ENCODE measurements at places on chromosomes 16 and 17. TPM values are rescaled to one million over a fixed set of nuclear protein-coding genes. Genes with fewer than 3 reads are reported as not detected.

- DNase-seq: no peak
- H3K4me1 ChIP-seq: no peaks in the 10 kb centered on the region
- no peak overlapping the region for H3K27ac ChIP-seq
- no peak overlapping the region for H3K4me3 ChIP-seq
- H3K36me3 ChIP-seq: peaks cover 43% of the 10 kb centered on the region
Observed at GRCh38 chr16:28098959-28099945, 35.7 kb upstream of the GSG1L start.

DNA sequence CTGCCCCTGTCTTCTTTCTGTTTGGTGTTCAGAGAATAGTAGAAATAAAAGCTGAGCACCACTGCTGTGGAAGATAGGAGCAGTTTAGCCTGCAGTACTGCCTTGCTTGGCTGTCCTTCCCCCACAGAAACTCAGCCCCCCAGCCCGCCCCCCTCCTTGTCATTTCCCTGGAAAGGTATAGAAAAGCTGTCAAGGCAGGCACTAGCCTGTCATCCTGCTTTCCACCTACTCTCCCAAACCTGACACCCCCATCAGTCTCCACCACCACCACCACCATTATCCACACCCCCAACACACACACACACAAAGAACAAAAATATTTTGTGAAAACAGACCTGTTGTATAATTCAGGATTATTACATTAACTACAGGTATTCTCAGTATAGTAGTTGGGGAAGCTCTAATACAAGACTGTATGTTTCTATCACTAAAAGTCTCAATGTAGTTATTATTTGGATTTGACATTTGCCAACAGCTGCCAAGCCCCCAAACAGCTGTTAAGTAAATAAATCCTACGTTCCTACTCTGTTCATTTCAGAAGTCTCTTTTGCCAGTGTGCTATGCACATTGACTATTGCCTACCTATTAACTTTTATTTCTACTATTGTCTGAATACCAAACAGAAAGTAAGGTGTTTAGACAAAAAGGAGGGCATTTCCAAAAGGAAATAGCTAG is 128.8 kb downstream of the CYB561 start:
- H3K27ac ChIP-seq: no peak overlapping the region
- no peaks in the 10 kb centered on the region for H3K4me1 ChIP-seq
- no peak overlapping the region for H3K4me3 ChIP-seq
- no peak for DNase-seq

GRCh38 chr17:44655983-44656710 is at the start of gene MEIOC:
Gene MEIOC (plus strand): TSS chr17:44656468. CDS start chr17:44656614, 146 bp downstream.
- H3K36me3 ChIP-seq: peaks cover 8% of the 10 kb centered on the region
- H3K27ac ChIP-seq: peak within 1 kb of the TSS; percentile 24
- H3K4me3 ChIP-seq: peak within 1 kb of the TSS; percentile 77
- peak; percentile 85 for DNase-seq
- H3K27me3 ChIP-seq: peaks cover 11% of the 10 kb centered on the region

- no peak overlapping the region for H3K27ac ChIP-seq
- H3K36me3 ChIP-seq: peaks cover 4% of the 10 kb centered on the region
- H3K4me1 ChIP-seq: no peaks in the 10 kb centered on the region
- no peaks in the 10 kb centered on the region for H3K27me3 ChIP-seq
Observed at GRCh38 chr17:78289802-78290363, 58.5 kb downstream of the TMEM235 start.

- H3K36me3 ChIP-seq: peaks cover 5% of the 10 kb centered on the region
- no peak overlapping the region for H3K27ac ChIP-seq
- no peak overlapping the region for H3K4me3 ChIP-seq
- no peak for DNase-seq
Observed at GRCh38 chr16:10831894-10832886, 13.6 kb upstream of the TVP23A start.

GRCh38 chr17:29102741-29103181 is 59.8 kb downstream of the PIPOX start:
- H3K4me3 ChIP-seq: no peak overlapping the region
- no peaks in the 10 kb centered on the region for H3K27me3 ChIP-seq
- H3K36me3 ChIP-seq: peaks cover 35% of the 10 kb centered on the region
- H3K27ac ChIP-seq: no peak overlapping the region

GRCh38 chr16:31874366-31875111 is 932 bp downstream of the ZNF267 start:
- H3K4me3 ChIP-seq: peak overlapping the region; percentile 74
- peaks cover 67% of the 10 kb centered on the region for H3K36me3 ChIP-seq
- peak; percentile 59 for DNase-seq
- peak overlapping the region; percentile 96 for H3K27ac ChIP-seq

GRCh38 chr17:77037943-77038342 is 102.8 kb upstream of the SEC14L1 start:
- no peak overlapping the region for H3K27ac ChIP-seq
- peaks cover 12% of the 10 kb centered on the region for H3K4me1 ChIP-seq
- DNase-seq: no peak
- peaks cover 4% of the 10 kb centered on the region for H3K36me3 ChIP-seq

- peaks cover 10% of the 10 kb centered on the region for H3K36me3 ChIP-seq
- no peak overlapping the region for H3K4me3 ChIP-seq
- no peak overlapping the region for H3K27ac ChIP-seq
- DNase-seq: no peak
- H3K4me1 ChIP-seq: no peaks in the 10 kb centered on the region
Observed at GRCh38 chr17:7881276-7882054, 7.1 kb upstream of the CHD3 start.

GRCh38 chr17:28860363-28860808 is 5.6 kb downstream of the ERAL1 start:
- no peak for DNase-seq
- no peak overlapping the region for H3K27ac ChIP-seq
- no peak overlapping the region for H3K4me3 ChIP-seq
- no peaks in the 10 kb centered on the region for H3K4me1 ChIP-seq

DNA sequence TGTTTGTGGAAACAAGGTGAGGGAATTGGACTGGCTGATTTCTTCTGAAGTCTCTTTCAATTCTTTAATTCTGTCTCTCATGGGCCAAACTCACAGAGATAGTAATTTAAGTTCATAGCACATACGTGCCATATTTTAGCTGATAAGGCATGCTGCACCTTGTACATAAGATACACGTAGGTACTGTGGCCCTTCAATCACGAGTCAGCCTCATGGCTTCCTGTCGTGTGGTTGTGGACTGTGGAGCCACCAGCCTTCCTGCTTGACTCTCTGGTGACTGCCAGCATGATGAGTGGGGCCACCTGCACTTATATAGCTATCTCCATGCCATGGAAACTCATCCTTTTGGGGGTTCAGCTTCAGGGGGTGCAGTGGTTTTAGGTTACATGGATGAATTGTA is 25.1 kb downstream of the KSR1 start:
- DNase-seq: no peak
- no peaks in the 10 kb centered on the region for H3K27me3 ChIP-seq
- H3K4me3 ChIP-seq: no peak overlapping the region
- H3K4me1 ChIP-seq: no peaks in the 10 kb centered on the region

DNA sequence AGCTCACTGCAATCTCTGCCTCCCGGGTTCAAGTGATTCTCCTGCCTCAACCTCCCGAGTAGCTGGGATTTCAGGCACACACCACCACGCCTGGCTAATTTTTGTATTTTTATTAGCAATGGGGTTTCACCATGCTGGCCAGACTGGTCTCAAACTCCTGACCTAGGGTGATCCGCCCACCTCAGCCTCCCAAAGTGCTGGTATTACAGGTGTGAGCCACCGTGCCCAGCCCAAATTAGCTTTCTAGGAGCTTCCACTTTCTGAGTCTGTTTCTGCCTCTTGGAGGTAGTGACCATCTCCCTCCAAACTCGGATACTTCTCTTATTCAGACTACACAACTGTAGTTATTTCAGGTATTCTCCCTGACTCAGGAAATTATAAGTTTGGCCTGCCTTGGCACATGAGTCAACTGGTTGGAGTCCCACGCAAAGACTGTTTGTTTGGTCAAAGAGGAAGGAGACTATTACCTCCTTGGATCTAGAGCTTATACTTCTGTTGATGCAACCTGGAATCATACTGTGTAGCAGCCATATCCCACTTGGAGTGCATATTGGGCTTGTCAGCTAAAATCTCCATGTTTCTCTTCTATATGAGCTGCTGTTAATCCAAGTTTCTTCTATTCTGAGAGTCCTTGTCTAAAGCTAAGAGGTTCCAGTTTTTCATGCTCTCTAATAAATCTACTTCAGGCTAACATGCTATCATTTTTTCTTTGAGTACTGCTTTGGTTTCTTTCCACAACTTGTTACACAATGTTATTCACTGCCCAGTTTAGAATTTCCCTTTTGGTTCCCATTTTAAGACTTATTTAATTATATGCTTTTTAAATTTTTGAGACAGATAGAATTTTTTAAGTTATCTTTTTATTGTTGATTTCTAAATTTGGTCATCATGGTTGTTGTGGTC is 7.5 kb downstream of the IL4R start:
- H3K27ac ChIP-seq: peak overlapping the region; percentile 94
- H3K4me1 ChIP-seq: peaks cover 94% of the 10 kb centered on the region
- H3K4me3 ChIP-seq: no peak overlapping the region
- DNase-seq: no peak
- H3K36me3 ChIP-seq: peaks cover 58% of the 10 kb centered on the region

GRCh38 chr16:19486750-19487325 is 35.1 kb downstream of the GDE1 start:
- DNase-seq: no peak
- peaks cover 23% of the 10 kb centered on the region for H3K4me1 ChIP-seq
- no peak overlapping the region for H3K4me3 ChIP-seq
- peak overlapping the region; percentile 58 for H3K27ac ChIP-seq
- H3K27me3 ChIP-seq: no peaks in the 10 kb centered on the region

DNA sequence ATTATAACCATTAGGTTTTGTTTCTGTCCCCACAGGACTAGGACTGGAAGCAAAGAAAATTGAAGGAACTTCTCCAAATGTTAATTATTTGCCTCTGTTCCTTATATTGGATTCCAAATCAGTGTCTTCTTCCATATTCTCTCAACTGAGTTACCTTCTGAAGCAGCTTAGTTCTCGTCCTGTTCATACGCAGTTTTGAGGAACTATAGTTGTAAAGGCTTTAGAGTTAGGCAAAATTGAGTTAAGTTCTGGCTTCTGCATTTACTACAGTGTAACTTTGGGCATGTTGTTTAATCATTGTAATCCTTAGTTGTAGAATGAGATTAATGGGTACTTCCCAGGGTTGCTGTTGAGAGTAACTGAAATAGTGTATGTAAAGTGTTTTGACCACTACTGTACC is 11.2 kb downstream of the CBFB start:
- DNase-seq: no peak
- H3K4me3 ChIP-seq: no peak overlapping the region
- peaks cover 24% of the 10 kb centered on the region for H3K4me1 ChIP-seq
- peaks cover 30% of the 10 kb centered on the region for H3K36me3 ChIP-seq
- no peak overlapping the region for H3K27ac ChIP-seq
- no peaks in the 10 kb centered on the region for H3K27me3 ChIP-seq

- H3K4me3 ChIP-seq: no peak overlapping the region
- peaks cover 20% of the 10 kb centered on the region for H3K4me1 ChIP-seq
- H3K27ac ChIP-seq: no peak overlapping the region
- H3K27me3 ChIP-seq: peaks cover 15% of the 10 kb centered on the region
- peaks cover 15% of the 10 kb centered on the region for H3K36me3 ChIP-seq
Observed at GRCh38 chr17:64003526-64004121, 5.5 kb downstream of the PRR29 start.

- no peaks in the 10 kb centered on the region for H3K36me3 ChIP-seq
- no peak overlapping the region for H3K4me3 ChIP-seq
- peaks cover 7% of the 10 kb centered on the region for H3K4me1 ChIP-seq
- H3K27ac ChIP-seq: no peak overlapping the region
- H3K27me3 ChIP-seq: no peaks in the 10 kb centered on the region
- no peak for DNase-seq
Observed at GRCh38 chr17:16945663-16946218, 26.2 kb downstream of the TNFRSF13B start.

- H3K27me3 ChIP-seq: peaks cover 61% of the 10 kb centered on the region
- no peaks in the 10 kb centered on the region for H3K4me1 ChIP-seq
- no peak overlapping the region for H3K27ac ChIP-seq
- no peaks in the 10 kb centered on the region for H3K36me3 ChIP-seq
- no peak for DNase-seq
- no peak overlapping the region for H3K4me3 ChIP-seq
Observed at GRCh38 chr16:82660075-82660645, 33.4 kb downstream of the CDH13 start.

KRTAP4-5 gene
- not detected for total RNA-seq

ADGRG3 gene
- not detected for total RNA-seq

DEXI gene
- total RNA-seq: 32.3 TPM

CDC27 gene
- 133 TPM for total RNA-seq

NDRG4 gene
- total RNA-seq: 4.9 TPM

MYH11 gene
- total RNA-seq: 0.05 TPM

MYH13 gene
- total RNA-seq: not detected

CASKIN1 gene
- 1.4 TPM for total RNA-seq

CCR7 gene
- total RNA-seq: not detected

CLEC10A gene
- not detected for total RNA-seq
